ENCODE measurements at places on chromosomes 6 and 20.

DNA sequence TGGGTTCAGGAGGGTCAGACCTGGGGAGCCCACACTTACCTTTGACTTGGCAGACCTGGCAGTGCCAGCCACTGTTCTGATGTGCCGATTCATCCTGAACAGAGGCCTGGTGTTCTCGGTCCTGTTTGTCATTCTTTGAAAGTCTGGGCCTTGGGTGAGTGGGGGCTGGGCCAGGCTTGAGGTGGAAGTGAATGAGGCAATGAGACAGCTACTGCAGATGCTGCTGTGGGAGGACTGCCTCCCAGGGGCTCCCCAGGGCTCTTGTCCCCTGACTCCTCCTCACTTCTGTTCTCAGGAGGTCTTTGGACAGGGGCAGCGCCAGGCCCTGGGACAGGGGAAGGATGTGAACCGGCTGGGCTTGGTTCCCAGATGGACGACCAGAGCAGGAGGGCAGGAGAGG lies 5.6 kb upstream of the TREML4 start:
- no peak for DNase-seq

- DNase-seq, result no peak
Measured at GRCh38 chr6:89133981-89134380, 11.9 kb upstream of the PM20D2 start.

DNA sequence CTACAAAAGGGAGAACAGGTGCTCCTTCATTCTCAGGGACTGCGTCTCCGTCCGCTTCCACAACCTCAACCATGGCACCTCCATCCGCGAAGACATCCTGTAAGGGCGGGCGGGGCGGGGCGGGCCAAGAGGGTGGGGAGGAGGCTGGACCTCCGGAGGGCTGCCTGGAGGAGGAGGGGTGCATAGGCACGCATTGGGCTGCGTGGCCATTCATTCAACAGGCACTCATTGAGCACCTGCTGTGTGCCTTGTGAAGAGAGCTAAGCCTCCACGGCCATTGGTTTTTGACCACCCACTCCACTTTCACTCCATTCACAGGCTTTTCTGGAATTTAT lies 435 bp downstream of the ZSWIM3 start:
- no peak for DNase-seq

- DNase-seq, result peak; percentile 76
Measured at GRCh38 chr6:21200134-21200870, 393.2 kb upstream of the SOX4 start.

DNA sequence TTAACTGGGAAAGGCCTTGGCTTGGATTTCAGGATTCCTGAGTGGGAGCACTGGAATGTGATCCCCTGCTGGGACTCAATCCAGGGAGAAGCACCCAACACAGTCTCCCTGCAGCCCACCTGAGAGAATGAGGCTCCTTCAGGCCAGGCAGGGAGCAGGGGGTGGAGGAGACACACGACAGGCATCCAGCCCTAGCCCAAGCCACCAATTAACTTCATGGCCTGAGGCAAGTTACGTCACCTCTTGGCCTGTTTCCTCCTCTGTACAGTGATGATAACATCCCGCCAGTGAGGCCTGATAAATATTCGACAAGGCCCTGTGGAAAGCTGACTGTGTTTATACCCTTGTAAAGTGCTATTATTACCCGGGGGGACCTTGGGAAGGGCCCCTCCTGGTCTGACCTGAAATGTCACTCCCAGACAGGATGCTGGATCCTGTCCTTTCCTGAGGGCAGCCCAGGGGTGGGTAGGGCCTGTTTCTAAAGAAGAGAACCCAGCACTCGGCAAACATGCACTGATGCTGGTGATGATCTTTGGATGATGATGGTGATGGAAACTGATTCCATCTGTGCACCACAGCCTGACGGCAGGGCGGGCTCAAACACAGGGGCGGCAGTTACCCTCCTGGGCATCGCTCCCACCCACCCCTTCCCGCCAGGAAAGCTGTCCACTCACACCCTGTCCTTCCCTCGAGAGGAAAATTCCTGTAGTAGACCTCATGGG lies 12.4 kb downstream of the FRS3 start:
- no peak for DNase-seq

- DNase-seq, result no peak
Measured at GRCh38 chr6:105624021-105624420, 221.1 kb upstream of the PREP start.

GRCh38 chr6:79733388-79733787 lies 102.3 kb downstream of the SH3BGRL2 start:
- no peak for DNase-seq

GRCh38 chr6:47733879-47734558 lies 35.6 kb downstream of the ADGRF4 start:
- DNase-seq, result peak; percentile 7

DNA sequence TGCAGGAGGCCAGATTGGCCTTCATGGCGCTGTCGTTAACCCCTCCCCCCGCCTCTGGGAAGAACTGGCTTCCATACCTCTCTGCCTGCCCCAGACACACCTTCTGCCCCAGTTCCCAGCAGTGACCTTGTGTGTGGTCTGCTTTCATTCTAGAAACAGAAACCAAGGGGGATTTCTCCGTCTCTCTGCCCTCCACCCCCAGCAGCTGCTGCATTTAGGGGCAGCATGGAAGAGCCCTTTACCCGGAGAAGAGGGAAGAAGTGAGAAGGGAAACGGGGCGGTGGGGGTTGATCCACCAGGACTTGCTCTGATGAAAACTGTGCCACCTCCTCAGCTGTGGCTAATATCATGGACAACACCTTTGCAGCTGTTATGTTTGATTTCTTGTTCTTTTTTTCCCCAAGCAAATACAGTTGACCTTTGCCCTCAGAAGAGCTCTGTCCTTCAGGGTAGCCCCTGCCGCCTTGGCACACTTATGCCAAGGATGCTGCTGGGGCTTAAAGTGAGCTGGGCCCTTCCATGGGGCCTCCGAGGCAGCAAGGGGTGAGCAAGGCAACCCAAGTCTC lies 6.1 kb downstream of the GLP1R start:
- DNase-seq, result no peak

DNA sequence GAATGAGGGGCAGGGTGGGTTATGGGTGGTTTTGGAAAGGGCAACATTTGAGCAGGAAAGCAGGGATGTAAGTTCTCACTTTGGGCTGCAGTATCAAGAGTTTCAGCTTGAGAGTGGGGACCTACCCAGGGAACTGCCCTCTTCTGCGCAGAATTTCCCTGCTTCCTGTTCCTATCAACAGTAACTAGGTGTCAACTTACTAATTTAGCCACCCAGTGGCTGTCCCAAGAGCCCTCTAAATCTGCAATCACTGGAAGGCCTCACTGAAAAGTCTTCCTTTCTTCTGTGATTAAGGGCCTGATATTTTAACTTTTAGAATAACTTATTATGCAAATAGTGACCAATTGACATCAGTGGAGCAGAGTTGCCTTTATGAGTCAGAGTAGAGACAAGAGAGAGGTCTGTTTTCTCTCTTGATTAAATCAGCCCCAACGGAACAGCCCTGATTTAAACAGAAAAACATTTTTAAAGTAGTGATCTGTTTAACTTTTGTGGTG lies 118.2 kb upstream of the RIPOR2 start:
- DNase-seq, result no peak

GRCh38 chr6:26103141-26103769 lies 16.0 kb downstream of the HFE start:
- DNase-seq, result no peak

GRCh38 chr20:47297746-47298145 lies 58.8 kb downstream of the ZMYND8 start:
- DNase-seq, result no peak

DNA sequence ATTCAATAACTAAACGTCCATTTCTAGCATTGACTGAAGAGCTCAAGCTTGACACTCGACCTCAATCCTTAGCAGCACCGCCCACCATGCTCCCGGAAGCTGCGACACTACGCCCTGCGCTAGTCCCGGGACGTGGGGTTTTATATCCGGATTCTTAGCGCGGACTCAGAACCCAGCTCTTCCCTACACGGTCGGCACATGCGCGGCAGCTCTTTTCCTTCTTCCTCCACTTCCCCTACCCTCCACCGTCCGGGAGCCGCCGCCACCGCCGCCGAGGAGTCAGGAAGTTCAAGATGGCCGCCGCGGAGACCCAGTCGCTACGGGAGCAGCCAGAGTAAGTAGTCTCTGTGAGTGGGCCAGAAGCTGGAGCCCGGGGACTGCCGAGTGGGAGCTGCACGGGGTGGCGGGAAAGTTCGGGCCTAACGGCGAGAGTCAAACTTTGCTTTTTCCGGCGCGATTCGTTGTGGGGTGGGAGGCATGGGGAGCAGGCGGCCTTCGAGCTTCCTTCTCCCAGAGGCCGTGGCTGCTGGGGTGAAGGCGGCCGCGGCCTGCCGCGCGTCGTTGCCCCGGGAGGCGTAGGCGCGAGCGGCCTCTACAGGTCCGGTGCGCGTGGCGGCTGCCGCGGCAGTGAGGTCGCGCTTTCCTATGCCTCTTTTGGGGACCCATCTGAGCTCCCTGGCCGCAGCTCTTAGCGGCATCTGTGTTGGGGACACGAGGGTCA lies 57.6 kb downstream of the FAM217A start:
- peak; percentile 97 for DNase-seq

DNA sequence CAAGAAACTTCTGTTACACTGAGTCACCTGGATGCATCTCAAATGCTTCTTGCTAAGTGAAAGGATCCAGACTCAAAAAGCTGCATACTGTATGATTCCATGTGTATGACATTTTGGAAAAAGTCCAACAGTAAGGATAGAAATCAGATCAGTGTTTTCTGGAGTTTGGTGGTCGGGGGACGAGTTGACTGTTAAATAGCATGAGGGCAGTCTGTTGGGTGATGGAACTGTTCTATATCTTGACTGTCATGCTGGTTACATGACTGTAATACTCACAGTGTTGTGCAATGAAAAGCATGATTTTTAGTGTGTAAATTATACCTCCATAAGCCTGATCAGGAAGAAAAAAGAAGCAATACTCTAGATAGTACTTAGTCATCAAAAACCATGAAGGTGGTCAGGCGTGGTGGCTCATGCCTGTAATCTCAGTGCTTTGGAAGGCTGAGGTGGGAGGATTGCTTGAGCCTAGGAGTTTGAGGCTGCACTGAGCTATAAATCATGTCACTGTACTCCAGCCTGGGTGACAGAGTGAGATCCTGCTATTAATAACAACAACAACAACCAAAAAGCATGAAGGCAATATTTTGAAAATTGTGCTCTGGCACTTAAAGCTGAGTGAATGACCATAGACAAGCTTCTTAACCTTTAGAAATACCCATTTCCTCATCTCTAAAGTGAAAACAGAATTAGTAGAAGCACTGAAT lies 30.5 kb upstream of the SASH1 start:
- DNase-seq, result no peak
